Neural crest cell (in vitro differentiated cells): ENCODE measurements at places on chromosomes 6 and 20. TPM values are rescaled to one million over a fixed set of nuclear protein-coding genes. Genes with fewer than 3 reads are reported as not detected.

UST gene
- total RNA-seq, result 5.5 and 6.1 TPM in 2 replicates

TSPYL4 gene
- total RNA-seq, result 55.0 and 55.6 TPM in 2 replicates

CCND3 gene
- 21.7 and 24.4 TPM in 2 replicates for total RNA-seq

IFT52 gene
- total RNA-seq, result 57.6 and 67.4 TPM in 2 replicates

COL20A1 gene
- 8.9 and 10.2 TPM in 2 replicates for total RNA-seq

SLC17A4 gene
- total RNA-seq, result not detected in 2 replicates

ADNP gene
- total RNA-seq, result 132 and 140 TPM in 2 replicates

OR2H1 gene
- total RNA-seq, result not detected in 2 replicates

RBM24 gene
- total RNA-seq, result 3.4 and 4.0 TPM in 2 replicates

LAMA5 gene
- total RNA-seq, result 35.0 and 38.8 TPM in 2 replicates

PLAGL2 gene
- total RNA-seq, result 70.4 and 71.1 TPM in 2 replicates

C20orf173 gene
- not detected in 2 replicates for total RNA-seq

IP6K3 gene
- total RNA-seq, result 0.72 and 0.89 TPM in 2 replicates

MTRF1L gene
- 22.5 and 23.2 TPM in 2 replicates for total RNA-seq

TREML2 gene
- total RNA-seq, result not detected in 2 replicates

FAXC gene
- total RNA-seq, result 25.0 and 26.7 TPM in 2 replicates

C6orf132 gene
- 0.14 and 0.26 TPM in 2 replicates for total RNA-seq

BEND6 gene
- total RNA-seq, result 1.8 and 2.3 TPM in 2 replicates

HCRTR2 gene
- not detected in 2 replicates for total RNA-seq

PRR18 gene
- total RNA-seq, result 0.16 and 0.35 TPM in 2 replicates

DLL1 gene
- 53.9 and 59.8 TPM in 2 replicates for total RNA-seq

MUCL3 gene
- total RNA-seq, result not detected in 2 replicates

DNPH1 gene
- 50.3 and 55.1 TPM in 2 replicates for total RNA-seq

PRSS16 gene
- 0.57 and 0.63 TPM in 2 replicates for total RNA-seq
